ENCODE measurements at places on chromosomes 5 and 9.
A peak's percentile ranks its signal among the peaks of the same experiment; 100 is the strongest.

DNA sequence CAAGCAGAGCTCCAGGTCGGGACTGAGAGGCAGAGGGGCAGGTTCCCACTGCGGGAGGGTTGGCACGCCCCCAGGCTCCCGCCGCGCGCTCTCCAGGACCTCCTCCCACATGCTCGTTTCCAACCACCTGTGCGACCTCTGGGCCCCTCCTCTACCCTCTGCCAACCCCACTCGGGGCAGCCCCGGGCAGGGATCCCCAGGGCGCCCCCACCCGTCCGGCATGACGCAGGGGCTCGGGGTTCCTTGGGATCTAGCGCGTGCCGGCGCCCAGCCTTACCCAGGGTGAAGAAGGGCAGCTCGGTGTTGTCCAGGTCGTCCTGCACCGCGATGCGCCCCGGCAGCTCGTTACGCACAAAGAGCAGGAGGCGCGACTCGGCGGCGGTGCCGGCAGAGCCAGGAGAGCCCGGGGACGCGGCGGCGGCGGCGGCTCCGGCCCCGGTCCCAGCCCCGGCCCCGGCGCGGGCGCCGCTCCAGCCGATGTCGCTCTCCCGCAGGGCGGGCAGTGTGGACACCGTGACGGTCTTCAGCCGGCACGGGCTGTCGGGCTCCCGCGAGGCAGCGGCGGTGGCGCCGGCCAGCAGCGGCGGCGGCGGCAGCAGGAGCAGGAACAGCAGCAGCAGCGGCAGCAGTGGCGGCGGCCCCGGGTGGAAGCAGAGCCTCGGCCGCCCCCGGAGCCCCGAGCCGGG lies 494 bp downstream of the ASTN2 start:
- no peak for DNase-seq

DNA sequence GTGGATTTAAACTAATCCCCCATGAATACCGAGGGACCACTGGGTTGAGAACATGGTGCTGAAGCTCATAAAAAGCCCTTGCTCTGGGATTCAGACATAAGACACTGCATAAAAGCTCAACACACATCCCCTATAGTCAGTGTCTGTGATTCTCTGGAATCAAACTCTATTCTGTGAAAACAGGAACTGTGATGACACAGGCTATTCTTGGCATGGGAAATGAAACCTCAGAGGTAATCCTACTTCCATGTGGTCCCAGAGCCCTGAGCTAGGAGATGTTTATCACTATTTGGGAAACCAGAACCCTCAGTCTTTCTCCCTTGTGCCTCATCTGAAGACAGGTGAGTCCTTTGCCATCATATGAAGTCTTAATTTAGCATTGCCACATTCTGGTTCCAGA lies 135.4 kb upstream of the PRSS3 start:
- peak; percentile 11 for DNase-seq

GRCh38 chr5:122384739-122385235 lies 72.8 kb downstream of the SNCAIP start:
- no peak for DNase-seq

DNA sequence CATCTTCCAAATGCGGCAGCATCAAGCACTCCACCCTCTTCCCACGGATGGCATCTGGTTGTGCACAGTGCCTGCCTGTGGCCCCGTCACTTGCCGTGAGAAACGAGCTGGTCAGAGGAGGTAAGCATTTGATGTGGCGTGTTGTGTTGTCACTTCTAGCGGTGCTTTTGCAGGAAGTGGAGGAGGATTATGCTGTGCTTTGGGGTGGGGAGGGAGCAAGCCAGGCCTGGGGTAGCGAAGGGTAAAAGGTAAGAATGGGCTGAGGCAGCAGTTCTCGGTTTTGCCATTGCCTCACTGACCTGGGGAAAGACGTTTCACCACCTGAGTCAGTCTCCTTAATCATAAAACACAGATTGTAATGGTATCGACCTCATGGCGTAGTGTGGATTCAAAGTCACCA lies 2.3 kb upstream of the POMT1 start:
- DNase-seq, result no peak

- no peak for DNase-seq
Observed at GRCh38 chr5:1923766-1924165, 41.0 kb upstream of the IRX4 start.

DNA sequence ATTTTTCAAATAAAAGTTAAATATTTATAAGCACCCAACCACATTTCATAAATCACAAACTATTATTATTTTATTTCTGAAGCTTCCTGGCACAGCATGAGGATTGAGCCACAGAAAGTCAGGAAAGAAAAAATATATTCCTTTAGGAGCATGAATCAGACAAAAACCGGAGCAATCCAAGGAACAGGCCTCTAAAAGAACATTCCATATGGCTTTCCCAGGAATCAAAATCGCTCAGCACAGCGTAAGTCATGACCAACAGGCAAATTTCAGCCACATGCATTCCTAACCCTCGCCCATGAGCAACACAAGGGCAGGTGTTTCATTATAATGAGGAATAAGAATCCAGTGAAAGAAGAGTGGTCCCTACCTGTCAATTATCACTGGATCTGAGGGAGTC lies 26.7 kb downstream of the EBF1 start:
- DNase-seq, result no peak

- DNase-seq, result no peak
Observed at GRCh38 chr5:77881528-77881927, 105.4 kb upstream of the TBCA start.

DNA sequence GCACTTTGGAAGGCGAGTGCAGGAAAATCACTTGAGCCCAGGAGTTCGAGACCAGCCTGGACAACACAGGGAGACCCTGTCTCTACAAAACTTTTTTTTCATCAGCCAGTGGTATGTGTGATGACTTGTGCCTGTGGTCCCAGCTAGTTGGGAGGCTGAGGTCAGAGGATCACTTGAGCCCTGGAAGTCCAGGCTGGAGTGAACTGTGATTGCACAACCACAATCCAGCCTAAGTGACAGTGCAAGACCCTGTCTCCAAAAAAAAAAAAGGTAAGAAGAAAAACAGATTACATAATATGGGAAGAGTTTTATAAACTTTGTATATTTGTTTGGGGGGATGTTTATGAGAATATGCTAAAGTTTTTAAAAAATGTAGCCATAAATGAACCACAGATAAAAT lies 76.5 kb upstream of the CER1 start:
- no peak for DNase-seq

- DNase-seq, result peak; percentile 41
Observed at GRCh38 chr5:57316798-57317327, 143.0 kb downstream of the GPBP1 start.

- no peak for DNase-seq
Observed at GRCh38 chr5:145856285-145856818, 16.5 kb downstream of the GRXCR2 start.

- no peak for DNase-seq
Observed at GRCh38 chr5:57698802-57699201, 216.2 kb upstream of the ACTBL2 start.

GRCh38 chr5:139835656-139836055 lies 40.0 kb downstream of the PSD2 start:
- DNase-seq, result no peak

DNA sequence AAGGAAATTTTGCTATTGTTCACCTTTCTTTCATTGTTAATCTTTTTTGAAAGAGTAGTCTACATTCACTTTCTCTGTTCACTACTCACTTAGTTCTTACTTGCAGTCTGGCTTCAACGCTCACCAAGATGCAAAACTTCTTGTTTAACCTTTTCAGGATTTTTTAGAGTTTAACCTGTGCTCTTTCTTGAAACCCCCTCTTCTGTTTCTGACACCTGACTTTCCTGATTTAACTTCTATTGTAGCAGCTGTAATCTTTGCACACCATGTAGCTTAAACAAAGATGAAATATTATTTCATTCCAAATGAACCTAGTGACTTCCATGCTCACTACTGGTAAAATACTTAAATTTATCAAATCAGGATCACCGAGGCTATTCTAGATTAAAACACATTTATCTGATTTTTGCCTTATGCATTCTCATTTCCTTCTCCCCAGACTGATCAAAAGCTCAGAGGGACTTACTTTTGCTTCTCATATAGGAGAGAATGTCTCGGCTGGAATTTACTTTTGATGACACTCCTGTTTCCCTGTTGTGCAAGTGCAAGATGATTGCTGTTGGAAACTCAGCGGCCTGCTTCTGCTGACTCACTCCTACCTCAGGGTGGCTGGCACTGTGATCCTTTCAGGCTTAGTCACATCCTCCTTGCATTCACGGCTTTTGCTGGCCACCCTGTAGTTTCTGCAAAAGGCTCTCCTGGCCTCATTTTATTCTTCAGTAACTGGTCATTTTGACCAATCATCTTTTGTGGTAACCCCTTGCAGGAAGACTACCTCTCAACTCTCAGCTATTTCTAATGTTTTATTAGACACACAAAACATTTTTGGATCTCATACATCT lies 109.3 kb upstream of the IFNE start:
- peak; percentile 79 for DNase-seq

DNA sequence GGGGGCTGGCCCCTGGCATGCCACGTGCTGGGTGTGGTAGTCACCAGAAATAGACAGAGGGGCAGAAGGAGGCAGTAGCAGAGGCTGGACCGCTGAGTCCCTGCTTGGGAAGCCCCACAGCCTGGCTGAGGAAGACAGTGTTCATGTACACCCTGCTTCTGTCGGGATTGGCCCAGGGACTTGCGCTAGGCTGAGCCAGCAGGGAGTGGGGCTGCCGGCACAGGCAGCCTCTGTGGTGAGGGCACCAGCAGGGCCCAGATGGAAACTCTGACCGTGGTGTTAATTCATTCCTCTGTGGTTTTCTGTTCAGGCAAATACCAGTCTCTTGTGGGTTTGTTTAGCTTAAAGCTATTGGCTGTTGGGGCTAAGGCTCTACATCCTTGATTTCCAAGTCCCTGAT lies 108.6 kb upstream of the RAD23B start:
- no peak for DNase-seq

GRCh38 chr9:107175041-107175440 lies 108.0 kb upstream of the RAD23B start:
- DNase-seq, result no peak

DNA sequence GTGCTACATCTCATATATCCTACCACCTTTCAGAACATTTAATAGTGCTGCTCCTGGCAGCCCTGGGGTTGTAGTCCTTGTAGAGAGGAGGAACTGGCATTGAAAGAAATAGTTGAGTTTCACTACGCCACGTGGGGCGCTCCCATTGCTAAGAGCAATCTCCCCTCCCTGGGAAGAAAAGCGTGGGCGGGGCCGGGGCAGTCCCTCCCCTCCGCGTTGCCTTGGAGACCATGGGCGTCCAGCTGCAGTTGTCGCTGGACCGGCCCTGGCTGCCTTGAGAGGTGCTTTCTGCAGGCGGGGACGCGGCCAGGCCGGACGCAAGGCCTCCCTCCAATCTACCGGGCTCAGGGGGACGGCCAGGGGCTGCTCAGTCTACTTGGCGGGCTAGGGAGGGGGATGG lies 368 bp upstream of the CCDC180 start:
- DNase-seq, result no peak

Measured in RPMI8226 (cell line).